ENCODE measurements at places on chromosomes 2 and 18.

GRCh38 chr18:9048236-9048635 lies 54.3 kb upstream of the NDUFV2 start:
- DNase-seq: no peak

DNA sequence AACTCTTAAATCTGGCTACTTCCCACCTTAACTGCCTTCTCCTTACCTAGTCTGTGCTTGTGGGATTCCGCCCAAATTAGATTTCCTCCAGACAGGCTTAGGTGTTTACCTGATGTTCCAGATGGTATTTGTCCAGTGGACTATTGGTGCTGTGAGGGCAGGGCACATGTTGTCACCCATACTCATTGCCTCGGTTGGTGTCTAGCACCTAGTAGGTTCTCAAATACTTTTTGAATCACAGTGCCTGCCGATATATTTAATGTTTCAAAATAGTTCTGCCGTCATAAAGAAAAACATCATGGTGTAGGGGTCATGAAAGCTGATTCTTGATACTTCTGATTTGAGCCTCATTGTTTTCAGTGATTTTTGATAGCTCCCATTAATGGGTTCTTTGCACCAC lies 1.1 kb downstream of the SEPTIN2 start:
- no peak for DNase-seq

DNA sequence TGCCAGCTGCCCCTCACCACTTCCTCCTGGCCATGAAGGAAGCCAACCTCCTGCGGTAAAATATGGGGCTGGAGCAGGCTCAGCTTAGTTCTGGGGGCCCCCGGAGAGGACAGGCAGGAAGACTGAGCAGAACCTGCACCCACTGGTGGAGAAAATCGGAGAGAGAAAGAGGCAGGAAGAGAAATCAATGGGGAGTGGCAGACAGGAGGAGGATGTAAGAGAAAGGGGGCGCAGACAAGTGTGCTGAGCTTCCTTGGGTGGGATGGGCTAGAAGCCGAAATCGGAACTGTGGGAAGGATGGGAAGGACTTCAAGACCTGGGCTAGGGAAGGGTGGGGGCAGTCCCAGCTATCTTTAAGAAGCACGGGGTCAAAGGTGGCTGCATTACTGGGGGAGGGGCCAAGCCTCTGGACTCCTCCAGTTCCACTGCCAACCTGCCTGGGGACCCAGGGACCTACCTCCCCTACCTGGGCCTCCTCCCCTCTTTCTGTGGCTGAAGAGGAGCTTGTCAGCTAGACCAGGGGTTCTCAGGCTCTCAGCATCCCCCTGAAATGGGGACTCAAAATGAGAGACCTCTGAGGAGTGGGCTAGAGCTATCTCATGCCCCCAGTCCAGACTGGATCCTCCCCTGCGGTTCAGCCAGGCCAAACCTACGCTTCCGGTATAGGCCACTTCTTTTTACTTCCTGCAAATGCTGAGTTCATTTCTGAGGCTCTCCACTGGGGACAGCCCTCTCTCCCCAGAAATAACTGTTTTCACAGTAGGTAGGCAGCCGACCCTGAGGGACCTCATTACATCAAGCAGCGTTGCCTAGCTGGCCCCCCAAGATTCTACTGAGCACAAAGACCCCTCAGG lies 33.6 kb upstream of the B3GNT7 start:
- peak; percentile 94 for DNase-seq

DNA sequence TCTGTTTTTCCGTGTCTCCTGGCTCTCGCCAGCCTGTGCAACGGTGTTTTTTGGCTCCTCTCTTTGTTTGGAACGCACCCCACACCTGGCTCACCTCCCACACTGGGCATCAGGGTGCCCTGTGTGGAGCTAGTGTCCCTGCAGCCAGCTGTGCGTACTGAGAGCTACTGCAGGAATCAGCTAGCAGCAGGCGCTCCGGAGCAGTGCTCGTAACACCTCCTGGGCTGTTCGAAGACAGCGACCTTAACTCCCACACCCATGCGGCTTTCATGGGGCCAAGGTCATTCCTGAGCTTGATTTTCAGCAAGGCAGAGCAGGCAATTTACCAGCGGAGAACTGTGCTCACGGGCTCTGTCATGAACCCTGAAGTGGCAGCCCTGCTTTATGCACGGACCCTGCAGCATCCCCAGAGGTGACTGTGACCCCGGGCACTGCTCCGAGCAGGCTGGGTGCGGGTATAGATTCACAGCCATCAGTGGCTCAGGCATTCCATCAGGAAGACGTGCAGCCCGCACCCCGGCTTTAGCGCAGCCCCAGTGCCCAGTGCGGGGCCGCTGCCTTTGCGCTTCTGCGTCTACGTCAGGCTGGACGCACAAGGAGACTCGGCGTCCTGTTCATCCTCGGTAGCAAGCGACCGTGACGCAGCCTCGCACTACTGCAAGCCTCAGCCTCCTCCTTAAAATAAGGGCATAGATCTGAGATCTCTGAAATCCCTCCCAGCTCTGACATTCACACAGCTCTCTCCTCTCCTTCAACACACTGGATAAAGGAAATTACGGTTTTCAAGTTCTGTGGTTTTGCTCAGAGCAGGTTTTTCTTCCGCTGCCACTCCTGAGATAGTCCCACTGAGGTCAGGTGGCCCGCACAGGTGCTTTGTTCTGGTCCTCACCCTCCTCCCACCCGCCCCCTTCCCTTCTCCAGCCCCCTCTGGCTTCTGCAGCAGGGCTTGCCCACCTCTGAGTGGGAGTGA lies 58.2 kb downstream of the ADI1 start:
- DNase-seq: no peak

GRCh38 chr2:239070466-239070865 lies 222.6 kb downstream of the TWIST2 start:
- DNase-seq: no peak

- no peak for DNase-seq
Observed at GRCh38 chr2:169980001-169980400, 152.7 kb downstream of the UBR3 start.
